ENCODE measurements at places on chromosomes 13 and 19.

DNA sequence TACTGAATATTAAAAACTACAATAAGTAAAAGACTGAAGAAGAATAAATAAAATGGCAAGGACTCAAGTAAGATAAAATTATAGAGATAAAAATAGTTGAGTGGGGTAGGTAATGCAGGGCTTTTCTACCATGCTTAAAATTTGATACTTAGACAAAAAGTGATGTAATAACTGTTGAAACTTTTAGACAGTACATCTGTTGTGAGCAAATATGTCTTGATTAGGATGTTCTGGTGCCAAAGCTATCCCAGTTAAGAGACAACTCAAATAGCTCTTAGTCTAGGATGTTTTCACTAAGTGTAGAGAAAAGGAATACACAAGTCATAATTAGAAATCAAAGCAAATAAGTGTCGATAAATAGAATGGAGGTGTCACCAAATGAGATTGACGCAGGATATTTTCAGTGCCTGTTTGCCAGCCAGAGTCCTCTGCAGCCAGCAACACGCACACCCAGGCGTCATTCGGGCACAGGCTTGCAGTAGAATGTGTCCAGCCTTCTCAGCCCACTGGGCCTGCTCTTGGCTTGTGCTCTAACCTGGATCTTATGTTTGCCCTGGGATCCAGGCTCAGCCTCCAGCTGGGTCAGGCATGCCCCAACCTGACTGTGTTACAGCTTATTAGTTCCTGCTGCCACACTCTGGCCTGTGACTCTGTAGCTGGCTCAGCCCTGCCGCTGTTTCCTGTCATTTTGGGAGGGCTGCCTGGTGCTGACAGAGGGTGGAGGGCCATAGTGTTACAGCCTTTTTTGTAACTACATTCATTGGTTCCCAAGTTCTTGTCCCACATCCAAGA, 766.2 kb downstream of the PCDH17 start:
- no peak for DNase-seq

DNA sequence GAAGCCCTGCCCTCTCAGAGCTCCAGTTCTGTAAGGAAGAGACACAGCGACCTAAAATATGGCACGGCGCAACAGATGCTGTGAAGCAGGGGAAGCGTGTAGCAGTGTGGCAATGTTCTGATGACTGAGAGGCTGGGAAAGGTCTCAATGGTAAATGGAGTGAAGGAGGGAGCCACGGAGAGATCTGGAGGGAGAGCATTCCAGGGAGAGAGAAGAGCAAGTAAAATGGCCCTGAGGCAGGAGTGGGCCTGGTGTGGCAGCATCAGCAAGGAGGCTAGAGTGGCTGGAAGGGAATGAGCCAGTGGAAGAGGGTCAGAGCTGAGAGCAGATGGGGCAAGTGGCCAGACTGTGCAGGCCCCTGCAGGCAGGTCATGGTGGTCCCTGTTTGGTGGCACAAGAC, 16.4 kb downstream of the RCN3 start:
- no peak for DNase-seq

GRCh38 chr19:54949412-54949811, 2.1 kb upstream of the NLRP7 start:
- DNase-seq = no peak

GRCh38 chr19:30671622-30672051, 299.5 kb downstream of the ZNF536 start:
- DNase-seq = no peak

- DNase-seq = no peak
Observed at GRCh38 chr13:59660582-59660981, 503.1 kb downstream of the DIAPH3 start.

DNA sequence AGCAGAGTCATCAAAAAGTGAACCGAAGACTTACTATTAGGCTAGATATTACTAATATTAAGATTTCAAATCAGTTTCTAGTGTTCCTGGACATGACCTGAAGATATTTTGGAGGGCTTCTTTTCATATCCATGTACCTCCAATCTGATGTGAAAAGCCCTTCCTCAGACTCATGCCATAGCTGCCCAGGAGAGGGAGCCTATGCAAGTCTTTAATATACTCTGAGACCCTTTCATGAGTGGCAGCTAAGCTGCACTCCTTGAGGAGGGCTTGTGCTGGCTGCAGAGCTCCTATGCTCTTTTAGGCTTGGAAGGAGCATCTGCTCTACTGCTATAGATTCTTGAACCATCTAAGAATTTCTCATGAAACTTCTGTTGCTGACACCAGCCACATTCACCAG, 715.3 kb downstream of the OLFM4 start:
- no peak for DNase-seq

Measured in SK-N-DZ (cell line).